ENCODE measurements at places on chromosomes 5 and 9.

DNA sequence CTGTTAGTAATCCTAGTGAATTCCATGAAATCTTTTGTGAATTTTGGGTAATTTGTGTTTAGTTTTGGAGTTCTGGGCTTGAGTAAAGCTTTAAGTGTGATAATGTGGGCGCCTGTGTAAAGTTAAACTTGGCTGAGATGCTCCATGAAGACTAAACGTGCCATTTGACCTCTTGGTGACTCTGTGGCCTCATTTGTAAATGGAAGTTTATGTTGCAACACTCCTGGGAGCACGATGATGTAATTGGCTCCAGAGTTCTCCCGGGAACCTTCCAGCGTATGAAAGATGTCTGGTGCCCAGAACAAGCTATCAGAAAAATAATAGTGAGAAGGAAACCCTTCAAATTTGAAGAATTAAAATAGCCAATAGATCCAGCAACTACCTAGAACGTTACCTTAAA lies 981.2 kb downstream of the TLE4 start:
- no peak for DNase-seq

DNA sequence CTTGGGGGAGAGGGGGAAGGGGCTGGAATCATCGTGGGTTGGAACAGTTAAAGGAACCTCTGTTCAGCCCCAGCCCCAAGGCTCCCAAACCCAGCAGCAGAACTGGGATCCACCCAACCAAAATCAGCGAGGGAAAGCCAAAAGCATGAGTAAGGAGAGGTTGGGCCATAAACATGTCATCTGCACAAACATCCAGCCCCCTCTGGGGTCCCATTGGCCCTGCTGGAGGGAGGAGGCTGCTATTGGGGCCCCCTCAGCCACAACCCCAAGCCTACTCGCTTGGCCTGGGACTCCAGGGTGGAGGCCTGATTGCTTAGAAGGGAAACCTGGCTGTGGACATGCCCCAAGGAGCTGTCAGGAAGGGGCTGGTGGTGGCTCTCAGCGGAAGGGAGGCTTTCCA lies 154.9 kb downstream of the FGF18 start:
- DNase-seq: no peak

DNA sequence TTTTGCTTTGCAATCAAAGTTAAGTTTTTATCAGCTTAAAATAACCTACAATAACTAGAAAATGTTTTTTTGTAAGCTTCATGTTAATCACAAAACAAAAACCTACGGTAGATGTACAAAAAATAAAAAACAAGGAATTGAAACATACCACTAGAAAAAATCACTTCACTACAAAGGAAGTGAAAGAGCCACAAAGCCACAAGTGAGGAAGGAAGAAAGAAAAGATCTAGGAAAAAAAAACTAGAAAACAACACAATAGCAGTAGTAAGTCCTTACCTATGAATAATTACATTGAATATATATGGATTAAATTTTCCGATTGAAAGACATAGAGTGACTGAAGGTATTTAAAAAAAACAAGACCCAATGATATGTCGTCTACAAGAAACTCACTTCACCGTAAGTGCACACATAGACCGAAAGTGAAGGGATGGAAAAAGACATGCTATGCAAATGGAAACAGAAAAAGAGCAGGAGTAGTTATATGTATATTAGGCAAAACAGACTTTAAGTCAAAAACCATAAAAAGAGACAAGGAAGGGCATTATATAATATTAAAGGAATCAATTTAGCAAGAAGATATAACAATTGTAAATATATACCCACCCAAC lies 13.4 kb upstream of the ZDHHC21 start:
- no peak for DNase-seq

GRCh38 chr5:127834094-127834531 lies 130.9 kb downstream of the CCDC192 start:
- DNase-seq: no peak

GRCh38 chr9:8473244-8474020 lies 673.9 kb upstream of the DMAC1 start:
- no peak for DNase-seq

- DNase-seq: no peak
Observed at GRCh38 chr9:31236344-31236743, 1148.1 kb upstream of the ACO1 start.

DNA sequence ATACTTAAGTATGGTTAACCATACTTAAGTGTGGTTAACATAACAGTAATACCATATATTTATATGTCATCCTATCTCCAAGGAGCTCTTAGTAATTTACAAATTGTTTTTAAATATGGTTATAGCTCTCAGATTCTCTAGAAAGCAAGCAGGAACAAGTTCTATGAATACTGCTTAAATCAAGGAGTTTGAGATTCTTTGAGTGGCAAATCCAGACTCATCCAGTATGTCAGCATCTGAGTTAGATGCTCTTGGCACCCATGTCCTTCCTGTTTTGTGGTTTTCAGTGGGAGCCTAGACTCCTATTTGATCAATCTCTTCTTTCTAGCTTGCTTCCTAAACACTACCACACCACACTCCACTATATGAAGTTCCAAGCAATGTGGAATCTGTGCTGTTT lies 114.7 kb upstream of the GDNF start:
- no peak for DNase-seq

- no peak for DNase-seq
Observed at GRCh38 chr9:73151653-73152542, at the start of gene ANXA1. Gene ANXA1 (plus strand): TSS chr9:73151865. CDS start chr9:73158536, 6,671 bp downstream.

DNA sequence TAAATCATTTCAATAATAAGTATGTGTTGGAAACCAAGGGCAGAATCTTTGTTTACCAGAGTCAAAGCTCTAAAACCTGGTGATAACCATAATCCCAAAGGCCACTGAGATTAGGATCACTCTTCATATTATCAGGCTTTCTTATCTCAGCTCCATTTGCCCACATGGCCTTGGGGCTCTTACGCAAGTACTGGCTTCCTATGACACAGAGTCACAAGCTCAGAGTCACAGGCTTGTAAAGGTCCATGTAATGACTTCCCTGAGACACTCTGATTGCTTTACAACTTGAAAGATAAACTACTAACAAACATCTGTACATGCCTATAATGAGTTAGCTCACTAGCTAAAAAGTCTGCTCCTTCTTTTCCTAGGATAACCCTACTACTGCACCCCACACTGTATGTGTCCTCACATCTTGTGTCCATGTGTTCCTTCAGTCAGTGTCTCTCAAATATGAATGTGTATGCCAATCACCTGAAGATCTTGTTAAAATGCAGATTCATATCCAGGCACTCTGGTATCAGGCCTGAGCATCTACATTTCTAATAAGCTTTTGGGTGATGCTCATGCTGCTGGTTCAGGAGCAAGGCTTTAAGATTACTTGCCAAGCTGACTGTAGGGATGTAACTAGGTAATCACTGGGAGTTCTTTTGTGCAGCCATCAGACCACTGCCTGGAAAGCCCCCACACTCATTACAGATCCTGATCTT lies 28.4 kb downstream of the SEMA6A start:
- no peak for DNase-seq

DNA sequence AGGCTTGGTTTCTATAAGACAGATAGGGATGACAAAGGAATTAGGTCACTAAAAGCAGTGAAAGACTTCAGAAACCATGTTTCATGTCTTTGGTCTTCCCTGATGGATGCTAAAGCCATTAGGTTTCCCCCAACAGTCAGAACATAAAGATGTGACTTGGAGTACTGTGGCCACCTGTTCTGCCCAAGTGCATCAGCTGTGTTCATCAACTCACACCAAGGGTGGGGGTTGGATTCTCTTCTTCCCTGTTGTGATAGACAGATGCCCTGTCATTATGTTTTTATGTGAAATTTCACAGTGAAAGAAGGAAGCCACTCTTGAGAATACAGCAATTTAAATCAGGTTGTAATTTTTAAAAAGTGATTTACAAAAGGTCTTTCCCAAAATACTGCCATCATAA lies 196.8 kb downstream of the SH3GL2 start:
- DNase-seq: no peak

DNA sequence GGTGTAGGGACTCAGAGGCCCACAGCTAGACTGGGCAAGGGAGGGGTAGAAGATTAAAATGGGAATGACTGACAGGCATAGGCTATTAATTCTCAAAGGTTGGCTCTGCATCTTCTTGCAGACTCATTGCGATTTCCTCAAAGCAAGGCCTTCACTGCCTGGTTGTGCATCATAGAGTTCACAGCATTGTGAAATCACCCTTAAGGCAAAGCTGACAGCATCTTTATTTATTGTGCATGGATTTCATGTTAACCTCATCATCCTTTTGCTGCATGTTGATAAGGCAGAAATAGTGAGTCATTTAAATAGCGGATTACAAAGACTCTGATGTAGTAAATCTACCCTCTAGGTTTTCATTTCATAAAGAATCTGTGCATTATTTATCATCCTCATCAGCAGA lies 13.6 kb upstream of the PALM2AKAP2 start:
- DNase-seq: no peak

GRCh38 chr9:111965566-111966019 lies 69.0 kb downstream of the UGCG start:
- no peak for DNase-seq

GRCh38 chr5:96691503-96692303 lies 29.5 kb downstream of the CAST start:
- DNase-seq: no peak

DNA sequence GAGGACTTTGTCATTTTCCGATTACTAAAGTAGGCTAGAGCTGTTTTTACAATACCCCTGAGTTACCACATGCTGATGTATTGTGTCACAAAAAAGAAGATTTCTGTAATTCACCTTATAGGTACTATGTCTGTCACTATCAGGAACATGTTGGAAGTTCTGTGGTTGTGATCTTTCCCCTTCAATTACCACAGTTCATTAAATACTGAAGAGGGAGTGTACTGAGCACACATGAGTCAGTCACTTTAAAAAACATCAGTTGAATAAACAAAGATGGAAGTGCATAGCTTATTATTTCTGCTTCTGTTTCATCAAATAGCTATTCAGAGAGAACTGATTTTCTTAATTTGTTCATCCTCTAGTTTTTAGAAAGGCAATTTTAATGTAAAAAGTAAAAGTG lies 31.7 kb downstream of the AP3S1 start:
- no peak for DNase-seq

DNA sequence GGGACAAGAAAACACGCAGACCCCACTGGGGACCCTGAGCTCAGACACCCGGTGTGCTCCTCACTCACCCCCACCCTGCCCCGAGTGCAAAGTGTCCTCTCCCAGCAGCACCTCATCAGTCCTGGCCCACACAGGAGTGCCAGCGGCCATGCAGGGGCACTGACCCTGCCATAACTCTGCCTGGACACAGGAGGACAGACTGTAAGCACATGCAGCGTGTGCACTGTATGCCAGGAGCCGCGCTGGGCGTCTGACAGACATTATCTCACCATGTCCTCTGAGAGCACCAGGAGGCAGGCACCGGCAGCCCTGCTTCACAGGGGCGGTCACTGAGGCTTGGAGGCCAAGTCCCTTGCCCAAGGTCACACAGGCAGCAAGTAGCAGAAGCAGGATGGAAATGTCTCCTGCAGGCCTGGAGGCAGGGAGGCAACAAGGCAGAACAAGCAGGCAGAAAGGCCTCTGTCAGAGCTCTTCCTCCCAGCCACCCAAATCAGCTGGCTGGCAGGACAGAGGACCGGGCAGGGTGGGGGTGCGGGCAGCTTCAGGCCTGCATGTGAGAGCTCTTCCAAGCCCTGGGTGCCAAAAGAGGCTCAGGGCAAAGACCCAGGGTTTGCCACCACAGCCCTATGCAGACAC lies 8.4 kb downstream of the EEIG1 start:
- DNase-seq: no peak

Data from stimulated activated CD4-positive, alpha-beta T cell treated with anti-CD3 and anti-CD28 coated beads, TNF-alpha, amount 100 ng/mL, for 48 hours (primary cell).